Stimulated activated CD4-positive, alpha-beta T cell treated with anti-CD3 and anti-CD28 coated beads, Interleukin-2, amount 100 ng/mL, for 48 hours (primary cell): ENCODE measurements at places on chromosomes 3 and 15.

DNA sequence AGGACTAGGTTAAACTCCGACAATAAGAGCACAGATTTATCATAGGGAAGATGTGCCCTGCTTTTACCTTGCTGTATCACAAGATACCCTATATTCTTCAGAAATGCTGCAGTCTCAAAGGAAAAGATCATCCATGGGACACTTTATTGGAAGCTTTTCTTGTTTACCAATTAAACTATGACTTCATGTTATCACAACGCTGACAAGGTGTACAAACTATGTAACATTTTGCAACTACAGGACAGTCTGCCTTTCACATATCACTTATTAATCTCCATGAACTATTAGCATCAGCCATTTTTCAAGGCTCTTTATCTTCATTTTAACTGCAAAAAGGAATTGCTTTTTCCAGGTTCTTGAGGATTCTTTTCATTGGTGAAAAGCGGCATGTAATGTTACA lies 34.0 kb downstream of the CBLB start:
- DNase-seq: no peak

- no peak for DNase-seq
Measured at GRCh38 chr15:101451266-101451799, 38.2 kb downstream of the PCSK6 start.

DNA sequence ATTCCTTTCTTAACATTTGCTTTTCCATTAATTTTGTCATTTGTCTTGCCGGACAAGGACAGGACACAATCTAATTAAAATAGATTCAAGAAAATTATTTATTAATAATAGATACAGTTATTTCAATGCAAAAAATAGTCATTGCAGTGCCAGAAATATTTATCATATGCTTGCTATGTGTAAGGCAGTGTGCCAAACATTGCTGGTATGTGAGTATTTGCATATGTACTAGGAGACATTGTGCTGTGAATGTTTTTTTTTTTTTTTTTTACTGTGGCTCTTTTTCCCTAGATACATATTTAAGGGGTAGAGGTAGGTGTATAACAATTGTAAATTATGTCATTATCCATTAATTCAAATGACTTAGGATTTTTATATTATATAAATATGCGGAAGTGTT lies 23.3 kb downstream of the SPRED1 start:
- no peak for DNase-seq

- DNase-seq: no peak
Measured at GRCh38 chr3:186320862-186321568, 41.0 kb downstream of the DGKG start.

DNA sequence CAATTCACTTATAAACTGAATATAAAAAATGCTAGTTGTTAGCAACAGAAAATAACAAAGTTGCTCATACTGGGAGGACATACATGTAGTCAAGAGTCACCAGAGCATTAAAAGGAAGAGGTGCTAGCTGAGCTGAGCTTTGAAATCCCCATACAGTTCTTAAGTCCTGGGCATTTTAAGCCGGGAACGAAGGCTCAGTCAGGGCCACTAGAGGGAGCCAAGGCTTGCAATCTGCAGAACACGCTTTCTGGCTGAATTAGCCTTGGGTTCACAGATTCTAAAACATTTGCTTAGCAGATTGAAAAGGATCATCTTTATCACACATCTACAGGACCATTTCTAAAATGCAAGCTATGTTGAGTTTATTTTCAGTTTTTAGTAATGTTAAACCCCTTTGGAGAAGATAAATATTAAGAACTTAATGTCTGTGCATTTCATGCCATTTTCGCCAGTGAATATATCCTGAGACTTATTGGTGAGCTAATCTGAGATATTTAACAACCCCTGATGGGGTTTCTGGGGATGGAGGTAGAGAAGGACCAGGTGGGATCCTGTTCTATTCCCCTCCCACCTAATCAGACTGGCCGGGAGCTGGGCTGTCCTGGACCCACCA lies 26.3 kb upstream of the MNS1 start:
- peak; percentile 40 for DNase-seq

DNA sequence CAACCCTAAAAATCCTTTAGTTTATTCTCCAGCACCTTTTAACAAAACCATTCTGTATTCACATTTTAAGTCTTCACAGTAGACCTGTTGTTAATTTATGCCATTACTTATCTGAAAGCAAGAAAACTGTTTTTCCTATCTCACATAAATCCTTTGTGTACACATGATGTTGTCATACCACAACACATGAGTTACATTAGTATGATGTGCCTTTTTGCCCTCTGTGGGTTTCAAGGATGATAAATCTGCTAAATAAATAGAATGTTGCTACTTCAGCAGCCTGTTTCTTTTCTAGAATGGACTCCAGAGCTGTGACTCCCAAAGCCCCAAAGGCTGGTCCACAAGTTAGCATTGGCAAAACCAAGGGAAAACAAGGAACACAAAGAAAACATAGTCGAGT lies 151.6 kb downstream of the SERPINI1 start:
- no peak for DNase-seq

- DNase-seq: no peak
Measured at GRCh38 chr15:93948726-93949125, 282.6 kb upstream of the MCTP2 start.

DNA sequence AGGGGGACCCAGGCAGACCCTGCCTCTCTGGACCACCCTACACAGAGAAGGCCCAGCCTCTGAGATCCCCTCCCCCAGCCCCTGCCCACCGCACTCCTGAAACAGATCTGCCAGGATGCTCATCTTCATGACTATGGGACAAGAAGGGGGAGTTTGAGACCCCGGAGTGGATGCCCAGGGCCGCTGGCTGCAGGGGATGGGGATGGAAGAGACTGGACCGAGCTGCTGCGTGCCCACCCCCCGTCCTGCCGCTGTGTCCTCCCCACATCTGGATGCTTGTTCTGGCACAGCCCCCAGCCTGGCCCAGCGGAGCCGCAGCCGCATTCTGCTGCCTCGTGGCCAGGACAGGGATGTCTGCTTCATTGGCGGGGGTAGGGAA lies 30.3 kb upstream of the SEMA3F start:
- no peak for DNase-seq

- no peak for DNase-seq
Measured at GRCh38 chr3:38114875-38115644, 21.9 kb downstream of the ACAA1 start.

- DNase-seq: no peak
Measured at GRCh38 chr3:190155752-190156151, 35.1 kb upstream of the P3H2 start.

GRCh38 chr3:156837115-156837514 lies 11.0 kb downstream of the LEKR1 start:
- no peak for DNase-seq

GRCh38 chr15:99441871-99442251 lies 123.9 kb upstream of the MEF2A start:
- no peak for DNase-seq

GRCh38 chr15:46059921-46060594 lies 425.2 kb downstream of the SQOR start:
- no peak for DNase-seq

GRCh38 chr3:175378348-175378747 lies 519.2 kb downstream of the NAALADL2 start:
- DNase-seq: no peak

GRCh38 chr3:186759231-186759930 lies 24.0 kb upstream of the EIF4A2 start:
- DNase-seq: no peak
